Spinal cord (tissue), 10 donors: ENCODE measurements at places on chromosomes 6 and 20.
A peak's percentile ranks its signal among the peaks of the same experiment; 100 is the strongest.

GRCh38 chr20:24518515-24518914 lies 49.1 kb downstream of the SYNDIG1 start:
- DNase-seq = no peak

GRCh38 chr20:57393321-57394120 lies 2.3 kb downstream of the RBM38 start:
- DNase-seq = no peak

DNA sequence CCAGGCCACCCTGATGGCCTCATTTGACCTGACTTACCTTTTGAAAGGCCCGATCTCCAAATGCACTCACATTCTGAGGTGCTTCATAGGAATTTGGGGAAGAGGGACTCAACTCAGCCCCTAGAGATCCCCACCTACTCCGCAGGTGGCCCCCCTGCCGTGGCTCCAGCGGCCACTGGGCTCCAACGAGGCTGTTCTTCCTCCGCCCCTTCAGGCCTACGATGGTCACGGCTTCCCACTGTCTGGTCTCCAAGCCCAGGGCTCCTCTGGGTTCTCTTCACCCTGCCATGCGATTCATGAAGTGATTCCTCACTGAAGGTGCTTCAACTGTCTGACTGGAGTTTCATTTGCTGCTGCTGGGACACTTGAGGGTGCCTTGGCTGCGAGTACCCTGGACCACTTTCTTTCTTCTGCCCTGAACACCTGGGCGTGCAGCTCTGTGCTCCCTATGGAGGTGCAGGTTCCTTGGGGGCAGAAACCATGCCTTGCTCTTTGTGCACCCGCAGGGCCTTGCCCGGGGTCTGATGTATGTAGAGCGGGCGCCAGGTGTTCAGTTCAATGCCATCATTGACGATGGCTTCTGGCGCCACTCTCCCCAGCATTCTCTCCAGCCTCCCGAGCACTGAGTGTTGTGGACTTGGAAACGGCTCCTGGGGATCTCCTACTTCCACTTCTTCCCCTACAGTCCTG lies 10.0 kb upstream of the DUSP22 start:
- no peak for DNase-seq

DNA sequence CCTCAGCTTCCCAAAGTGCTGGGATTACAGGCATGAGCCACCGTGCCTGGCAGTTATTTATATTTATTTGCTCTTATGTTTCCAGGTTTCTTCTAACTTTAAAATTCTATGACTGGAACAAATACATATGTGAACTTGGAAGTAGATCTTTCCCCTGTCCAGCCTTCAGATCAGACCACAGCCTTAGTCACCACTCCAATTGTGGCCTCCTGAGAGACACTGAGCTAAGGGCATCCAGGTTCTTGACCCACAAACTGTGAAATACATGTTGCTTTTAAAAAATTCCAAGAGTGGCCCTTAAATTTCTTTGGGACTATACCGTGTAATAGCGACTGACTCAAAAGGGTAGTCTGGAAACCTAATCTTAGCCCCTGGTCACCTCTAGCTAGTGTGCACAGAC lies 1.5 kb upstream of the ADGRG6 start:
- DNase-seq = no peak

DNA sequence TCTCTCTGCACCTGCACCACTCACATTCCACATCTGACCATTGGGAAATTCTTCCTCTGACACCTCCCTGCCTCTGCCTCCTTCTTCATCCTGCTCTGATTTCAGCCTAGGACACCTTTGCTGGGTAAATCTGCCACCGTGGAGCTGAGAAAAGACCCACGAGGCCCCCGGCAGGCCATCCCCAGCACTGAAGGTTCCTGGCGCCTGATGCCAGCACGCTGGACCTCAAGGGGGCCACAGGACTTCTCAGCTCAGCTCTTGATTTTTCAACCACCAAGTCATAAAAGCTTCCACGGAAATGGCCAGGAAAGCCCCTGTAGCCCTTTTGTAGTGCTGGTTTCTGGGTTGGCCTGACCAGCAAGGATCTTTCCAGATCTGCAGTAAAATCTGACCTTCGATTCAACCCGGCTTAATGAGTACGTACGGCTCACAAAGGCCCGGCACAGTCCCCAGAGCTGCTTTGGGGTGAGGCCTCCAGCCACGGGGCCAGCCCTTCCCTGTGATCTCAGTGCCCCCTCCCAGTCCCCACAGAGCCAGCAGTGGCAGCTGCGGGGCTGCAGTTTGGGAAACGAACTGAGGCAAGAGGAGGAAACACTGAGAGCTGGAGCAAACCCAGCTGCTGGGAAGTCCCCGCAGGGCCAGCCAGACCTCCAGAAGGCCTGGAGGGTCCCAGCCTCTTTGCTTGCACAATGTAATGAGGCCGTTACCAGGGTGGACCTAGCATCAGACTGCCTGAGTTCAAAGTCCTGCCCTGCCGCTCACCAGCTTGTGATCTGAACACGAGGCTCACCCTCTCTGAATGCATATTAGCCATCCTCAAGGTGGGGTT lies 157.5 kb downstream of the BMP7 start:
- peak; percentile 10 for DNase-seq
